ENCODE measurements at places on chromosomes 13 and 19.

DNA sequence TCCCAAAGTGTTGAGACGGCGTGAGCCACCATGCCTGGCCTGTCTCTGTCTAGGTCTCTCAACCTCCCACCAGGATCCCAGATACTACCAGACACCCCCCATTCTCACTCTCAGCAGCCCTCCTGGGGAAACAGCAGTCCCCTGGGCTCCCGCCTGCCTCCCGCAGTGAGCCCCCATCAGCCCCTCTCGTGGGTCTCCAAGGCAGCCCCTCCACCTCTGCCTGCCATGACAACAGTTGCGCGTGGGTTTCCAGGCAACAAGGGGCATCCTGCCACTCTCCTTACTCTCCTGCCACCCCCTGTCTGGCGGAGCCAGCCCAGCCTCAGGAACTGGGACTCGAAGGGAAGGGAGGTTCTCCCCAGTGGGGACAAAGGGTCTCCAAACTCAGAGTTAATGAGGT is 5.2 kb downstream of the LRRC4B start:
- DNase-seq = no peak

DNA sequence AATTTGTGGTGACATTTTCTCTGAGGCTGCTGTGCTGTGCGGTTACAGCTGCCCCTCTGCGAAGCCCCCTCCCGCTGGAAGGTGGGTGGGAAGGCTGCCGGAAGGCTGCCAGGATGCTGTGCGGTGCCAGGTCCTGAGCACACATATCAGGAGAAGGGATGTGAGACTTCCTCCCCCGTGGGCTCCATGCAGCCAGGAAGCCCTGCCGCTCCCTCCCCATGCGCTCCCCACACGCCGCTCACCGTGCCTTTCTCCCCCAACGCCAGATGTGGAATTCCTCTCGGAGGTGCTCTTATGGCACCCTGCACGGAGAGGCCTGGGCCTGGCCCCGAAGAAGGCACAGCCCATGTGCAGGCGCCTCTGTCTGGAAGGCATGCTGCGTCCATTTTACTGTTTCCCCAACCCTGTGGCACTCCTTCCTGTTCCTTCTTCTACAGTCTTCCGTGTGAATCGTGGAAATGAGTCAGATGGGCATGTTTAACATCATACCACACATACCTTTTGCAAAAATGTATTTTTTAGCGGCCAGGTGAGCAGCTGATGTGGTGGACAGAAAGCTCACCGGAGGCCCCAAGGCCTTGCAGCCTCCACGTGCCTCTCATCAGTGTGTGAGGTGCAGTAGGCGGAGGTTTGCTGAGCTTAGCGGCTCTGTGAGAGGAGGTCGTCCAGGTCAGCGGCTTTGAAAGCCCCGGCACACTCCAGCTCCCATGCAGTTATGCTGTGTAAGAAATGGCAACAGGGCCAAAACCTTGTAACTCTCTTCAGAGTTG is 88.0 kb downstream of the ATP11A start:
- no peak for DNase-seq

DNA sequence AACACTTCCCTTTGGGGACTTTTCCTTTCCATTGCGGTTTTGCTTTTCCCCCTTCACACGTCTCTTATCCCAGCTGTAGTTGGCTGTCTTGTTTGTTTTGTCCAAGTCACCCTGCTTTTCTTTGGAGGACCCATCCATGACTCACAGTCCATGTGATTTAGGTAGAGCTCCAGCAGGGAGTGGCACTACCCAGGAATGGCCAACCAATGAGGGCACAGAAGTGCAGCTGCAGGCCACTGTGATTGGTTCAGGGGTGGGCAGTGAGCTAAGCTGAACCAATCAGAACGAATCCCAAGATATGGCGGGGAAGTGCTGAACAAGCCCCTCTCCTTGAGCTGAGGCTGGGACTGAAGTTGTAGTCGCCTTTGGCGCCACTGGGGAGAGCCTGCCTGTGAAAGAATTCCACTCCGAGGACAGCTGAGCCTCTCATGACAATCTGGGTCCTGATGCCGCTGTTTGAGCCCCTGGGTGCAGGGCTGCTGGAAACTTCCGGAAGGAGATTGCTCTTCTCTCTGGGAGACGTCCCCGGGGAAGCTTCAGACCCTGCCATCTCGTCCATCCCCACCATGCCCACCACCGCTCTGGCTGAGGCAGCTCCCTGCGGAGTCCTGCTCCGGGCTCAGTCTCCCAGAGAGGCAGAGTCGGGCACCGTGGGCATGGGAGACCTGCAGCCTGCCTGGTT is 62.9 kb upstream of the URI1 start:
- no peak for DNase-seq

- DNase-seq = no peak
Measured at GRCh38 chr13:21683034-21683733, 12.3 kb downstream of the FGF9 start.

DNA sequence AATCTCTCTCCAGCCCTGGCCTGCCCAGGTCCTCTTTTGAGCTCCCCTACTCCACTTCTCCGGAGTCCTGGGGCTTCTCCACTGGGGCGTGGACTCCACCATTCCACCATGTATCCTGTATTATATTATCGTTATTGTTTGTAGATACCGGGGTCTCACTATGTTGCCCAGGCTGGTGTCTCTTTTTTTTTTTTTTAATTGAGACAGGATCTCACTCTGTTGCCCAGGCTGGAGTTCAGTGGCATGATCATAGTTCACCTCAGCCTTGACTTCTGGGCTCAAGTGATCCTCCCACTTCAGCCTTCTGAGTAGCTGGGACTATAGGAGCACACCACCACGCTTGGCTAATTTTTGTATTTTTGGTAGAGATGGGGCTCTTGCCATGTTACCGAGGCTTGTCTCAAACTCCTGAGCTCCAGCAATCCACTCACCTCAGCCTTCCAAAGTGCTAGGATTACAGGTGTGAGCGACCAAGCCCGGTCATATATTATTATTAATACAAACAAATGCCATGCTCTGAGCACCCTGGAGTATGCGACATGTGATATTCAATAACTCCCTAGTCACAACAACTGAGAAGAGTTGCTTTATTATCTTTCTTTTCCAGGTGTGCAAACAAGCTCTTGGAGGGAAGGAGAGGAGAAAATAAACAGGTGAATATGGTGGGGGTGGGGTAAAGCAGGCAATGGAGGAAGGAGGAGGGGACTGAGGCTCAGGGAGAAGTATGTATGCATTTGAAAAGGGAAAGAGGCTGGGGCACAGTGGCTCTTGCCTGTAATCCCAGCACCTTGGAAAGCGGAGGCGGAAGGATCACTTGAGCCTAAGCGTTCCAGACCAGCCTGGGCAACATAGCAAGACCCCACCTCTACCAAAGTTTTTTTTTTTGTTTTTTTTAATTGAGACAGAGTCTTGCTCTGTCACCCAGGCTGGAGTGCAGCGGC is 2.8 kb upstream of the CERS4 start:
- no peak for DNase-seq

- DNase-seq = no peak
Measured at GRCh38 chr13:40096357-40096901, 441.0 kb downstream of the COG6 start.

GRCh38 chr13:60412909-60413616 is 16.0 kb downstream of the TDRD3 start:
- DNase-seq = no peak

- DNase-seq = no peak
Measured at GRCh38 chr13:74090397-74090796, 43.8 kb downstream of the KLF12 start.

GRCh38 chr19:7778081-7778480 is 15.0 kb downstream of the CLEC4M start:
- DNase-seq = no peak

- no peak for DNase-seq
Measured at GRCh38 chr19:45173816-45174215, 4.2 kb downstream of the TRAPPC6A start.

- DNase-seq = peak; percentile 70
Measured at GRCh38 chr19:18388100-18388959, 2.4 kb downstream of the GDF15 start.

- DNase-seq = no peak
Measured at GRCh38 chr13:34358811-34359513, 541.0 kb downstream of the RFC3 start.

- DNase-seq = no peak
Measured at GRCh38 chr19:22832031-22832762, at the start of gene ZNF723. Gene ZNF723, plus strand, starts transcription at chr19:22832291. Its CDS starts 89 bp downstream, at chr19:22832380.

- no peak for DNase-seq
Measured at GRCh38 chr13:41956272-41956671, 4.6 kb downstream of the VWA8 start.

All from T-helper 17 cell (primary cell).